ENCODE measurements at places on chromosomes 11 and 22. TPM values are rescaled to one million over a fixed set of nuclear protein-coding genes. Genes with fewer than 3 reads are reported as not detected.
A peak's percentile ranks its signal among the peaks of the same experiment; 100 is the strongest.

GRCh38 chr22:17891481-17892167, 117.4 kb upstream of the BID start:
- H3K36me3 ChIP-seq = peaks cover 4% of the 10 kb centered on the region
- H3K4me3 ChIP-seq = no peak overlapping the region
- no peak overlapping the region for H3K27ac ChIP-seq

- peak overlapping the region; percentile 88 for H3K4me3 ChIP-seq
- H3K27me3 ChIP-seq = no peaks in the 10 kb centered on the region
- DNase-seq = no peak
- no peaks in the 10 kb centered on the region for H3K36me3 ChIP-seq
- peak overlapping the region; percentile 86 for H3K27ac ChIP-seq
Observed at GRCh38 chr22:40818192-40818746, 877 bp downstream of the SLC25A17 start.

SLC25A45 gene
- 9.8 TPM for total RNA-seq

DNA sequence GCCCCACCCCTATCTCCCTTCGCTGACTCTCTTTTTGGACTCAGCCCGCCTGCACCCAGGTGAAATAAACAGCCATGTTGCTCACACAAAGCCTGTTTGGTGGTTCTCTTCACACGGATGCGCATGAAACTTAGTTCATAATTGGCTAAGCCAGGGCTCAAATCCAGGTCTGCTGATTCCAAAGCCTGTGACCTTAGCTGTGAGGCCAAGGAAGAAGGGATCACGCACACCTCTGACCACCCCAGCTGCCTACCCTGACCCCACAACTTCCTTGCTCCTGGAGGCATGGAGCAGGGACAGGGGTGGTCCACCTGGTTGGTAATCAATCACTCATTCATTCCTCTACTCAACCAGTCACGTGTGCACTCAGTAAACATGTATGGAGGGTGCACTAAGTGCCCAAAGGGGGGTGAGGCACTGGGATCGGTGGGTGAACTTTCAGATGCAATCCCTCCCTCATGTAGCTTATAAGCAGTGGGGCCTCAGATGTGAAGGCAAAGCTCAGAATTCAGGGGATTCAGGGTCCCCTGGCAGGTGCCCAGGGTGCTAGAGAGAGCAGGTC, 10.3 kb downstream of the FXYD2 start:
- no peak overlapping the region for H3K4me3 ChIP-seq
- H3K36me3 ChIP-seq = no peaks in the 10 kb centered on the region
- no peaks in the 10 kb centered on the region for H3K27me3 ChIP-seq
- no peak for DNase-seq

DNA sequence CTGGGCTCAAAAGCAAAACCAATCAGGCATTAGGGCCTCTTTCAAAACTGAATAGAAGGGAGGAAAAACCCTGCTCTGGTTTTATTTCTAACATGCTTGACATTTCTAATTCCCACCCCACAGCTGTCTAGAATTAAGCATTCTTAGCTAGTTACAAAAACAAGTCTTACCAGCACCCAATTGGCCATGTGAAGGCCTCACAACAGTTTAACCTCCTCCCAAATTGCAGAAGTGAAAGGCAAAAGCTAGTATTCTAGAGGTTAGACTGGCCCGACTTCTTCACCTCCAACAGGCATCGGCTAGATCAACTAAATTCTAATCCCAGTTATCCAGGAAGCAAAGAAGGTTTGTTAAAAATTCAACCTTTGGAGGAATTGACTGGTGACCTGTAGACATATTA, 6.5 kb downstream of the SF1 start:
- no peaks in the 10 kb centered on the region for H3K27me3 ChIP-seq
- H3K36me3 ChIP-seq = peaks cover 93% of the 10 kb centered on the region
- H3K4me3 ChIP-seq = no peak overlapping the region
- no peak overlapping the region for H3K27ac ChIP-seq
- H3K4me1 ChIP-seq = peaks cover 13% of the 10 kb centered on the region
- no peak for DNase-seq

DNA sequence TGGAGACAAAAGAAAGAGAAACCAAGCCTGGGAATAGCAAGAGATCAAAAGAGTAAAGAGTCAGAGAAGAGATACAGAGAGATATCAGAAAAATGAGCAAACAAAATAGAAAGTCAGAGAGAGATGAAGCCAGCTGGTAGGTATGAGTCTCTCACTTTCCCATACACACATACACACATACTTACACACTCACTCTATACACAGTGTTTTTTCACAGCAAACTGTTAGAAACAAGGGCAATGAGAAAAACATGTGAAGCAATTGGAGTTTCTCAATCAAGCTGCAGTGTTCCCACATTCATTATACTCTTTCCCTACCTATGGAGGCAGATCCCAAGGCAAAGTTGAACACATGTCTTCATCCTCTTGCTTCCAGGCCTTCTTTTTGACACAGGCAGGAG, 2.6 kb upstream of the NLRP10 start:
- no peaks in the 10 kb centered on the region for H3K27me3 ChIP-seq
- no peaks in the 10 kb centered on the region for H3K36me3 ChIP-seq
- DNase-seq = no peak
- H3K4me1 ChIP-seq = no peaks in the 10 kb centered on the region
- no peak overlapping the region for H3K4me3 ChIP-seq

- H3K4me1 ChIP-seq = no peaks in the 10 kb centered on the region
- H3K27ac ChIP-seq = no peak overlapping the region
- no peak for DNase-seq
- no peaks in the 10 kb centered on the region for H3K36me3 ChIP-seq
Observed at GRCh38 chr11:27087432-27087831, 46.8 kb downstream of the BBOX1 start.

DNA sequence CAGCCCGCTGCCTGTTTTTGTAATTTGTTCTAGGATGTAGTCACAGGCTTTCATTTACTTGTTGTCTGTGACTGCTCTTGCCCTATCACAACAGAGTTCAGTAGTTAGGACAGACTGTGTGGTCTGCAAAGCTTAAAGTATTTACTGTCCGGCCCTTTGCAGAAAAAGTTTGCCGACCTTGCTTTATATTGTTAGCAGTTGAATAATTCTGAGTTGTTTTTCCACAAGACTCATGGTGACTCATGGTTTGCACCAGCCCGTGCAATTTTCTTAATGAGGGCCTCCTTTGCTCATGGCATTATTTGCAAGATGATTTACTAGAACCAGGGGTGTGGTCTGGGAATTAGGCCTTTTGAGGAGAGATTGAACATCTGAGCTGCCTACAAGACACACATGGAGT, 110.6 kb downstream of the SCN3B start:
- DNase-seq = no peak
- H3K27me3 ChIP-seq = peaks cover 5% of the 10 kb centered on the region
- H3K4me1 ChIP-seq = no peaks in the 10 kb centered on the region
- no peak overlapping the region for H3K27ac ChIP-seq
- no peak overlapping the region for H3K4me3 ChIP-seq
- no peaks in the 10 kb centered on the region for H3K36me3 ChIP-seq

TMEM45B gene
- total RNA-seq = 2.6 TPM

DNA sequence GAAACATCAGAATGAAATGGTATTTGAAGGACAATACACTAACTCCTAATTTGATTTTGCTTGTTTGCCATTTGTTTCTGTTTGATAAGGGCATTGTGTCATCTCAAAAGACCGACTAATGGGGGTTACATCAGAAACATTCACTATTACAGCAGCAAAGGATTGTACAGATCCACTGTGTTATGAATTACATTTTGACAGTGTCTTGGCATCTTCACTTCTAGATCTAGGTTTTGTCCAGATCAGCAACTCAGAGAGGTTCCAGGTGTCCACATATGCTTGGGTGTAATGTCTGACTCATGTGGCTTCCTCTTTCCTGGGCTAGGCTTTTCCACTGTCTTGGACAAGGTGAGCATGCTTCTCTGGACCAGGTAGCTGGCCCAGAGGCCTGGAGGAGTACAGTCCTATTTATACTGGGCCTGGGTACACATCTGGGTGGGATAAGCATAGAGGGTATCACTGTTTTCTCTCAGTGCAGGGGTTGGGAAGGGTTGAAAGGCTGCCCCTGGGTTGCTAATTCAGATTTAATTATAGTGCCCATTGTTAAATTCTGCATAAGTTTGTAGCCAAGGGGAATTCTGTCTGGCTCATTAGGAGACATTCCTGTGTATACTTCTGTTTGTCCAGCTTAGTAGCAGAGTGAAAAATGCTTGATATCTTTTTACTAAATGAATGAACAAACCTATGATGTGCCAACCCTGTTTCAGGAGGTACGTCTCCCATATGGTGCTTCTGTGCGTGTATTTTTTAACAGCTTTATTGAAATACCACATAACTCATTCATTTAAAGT, 23.8 kb downstream of the DDI1 start:
- no peaks in the 10 kb centered on the region for H3K4me1 ChIP-seq
- no peaks in the 10 kb centered on the region for H3K27me3 ChIP-seq
- no peak overlapping the region for H3K4me3 ChIP-seq
- no peaks in the 10 kb centered on the region for H3K36me3 ChIP-seq
- H3K27ac ChIP-seq = no peak overlapping the region

APOBEC3G gene
- total RNA-seq = 4.8 TPM

TMEM132A gene
- total RNA-seq = 154 TPM

DNA sequence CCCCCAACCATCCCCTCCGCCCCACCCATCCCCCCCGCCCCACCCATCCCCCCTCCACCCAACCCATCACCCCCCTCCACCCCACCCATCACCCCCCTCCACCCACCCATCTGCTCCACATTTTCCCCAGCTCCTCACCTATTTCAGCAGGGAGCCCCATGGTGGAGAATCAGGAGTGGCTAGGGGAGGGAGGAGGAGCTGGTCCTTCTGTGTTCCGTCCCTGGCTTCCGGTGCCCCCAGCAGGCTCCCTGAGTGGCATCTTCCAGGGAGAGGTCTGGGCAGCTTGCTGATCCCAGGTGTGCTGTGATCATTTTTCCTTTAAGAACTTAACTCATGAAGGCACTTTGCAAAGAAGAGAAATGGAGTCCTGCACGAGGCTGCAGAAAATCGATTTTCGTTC, 365.8 kb downstream of the TBC1D22A start:
- H3K27ac ChIP-seq = no peak overlapping the region
- H3K4me1 ChIP-seq = no peaks in the 10 kb centered on the region
- DNase-seq = no peak
- no peak overlapping the region for H3K4me3 ChIP-seq
- H3K36me3 ChIP-seq = no peaks in the 10 kb centered on the region
- no peaks in the 10 kb centered on the region for H3K27me3 ChIP-seq

RFPL3 gene
- total RNA-seq = not detected

DNA sequence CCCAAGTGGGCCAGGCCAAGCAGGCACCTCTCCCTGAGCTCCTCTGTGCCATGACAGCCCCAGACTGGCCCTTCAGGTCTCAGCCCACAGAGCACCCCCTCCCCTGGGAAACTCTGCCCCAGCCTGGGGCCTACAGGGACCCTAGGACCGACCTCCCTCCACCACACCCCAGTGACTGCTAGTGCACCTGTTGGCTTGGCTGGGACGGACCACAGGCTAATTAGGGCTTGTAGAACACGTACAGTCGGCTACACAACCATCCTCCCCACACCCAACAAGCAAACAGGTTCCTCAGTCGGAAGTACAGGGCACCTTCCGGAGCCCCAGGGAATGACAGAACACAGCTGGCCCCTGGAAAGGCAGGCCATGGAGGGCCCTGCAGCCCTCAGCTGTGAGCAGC, 4.3 kb downstream of the SBF1 start:
- no peak overlapping the region for H3K4me3 ChIP-seq
- H3K4me1 ChIP-seq = peaks cover 13% of the 10 kb centered on the region
- H3K36me3 ChIP-seq = no peaks in the 10 kb centered on the region
- no peaks in the 10 kb centered on the region for H3K27me3 ChIP-seq

- peak overlapping the region; percentile 88 for H3K4me3 ChIP-seq
- H3K4me1 ChIP-seq = peaks cover 10% of the 10 kb centered on the region
- H3K36me3 ChIP-seq = peaks cover 3% of the 10 kb centered on the region
- no peaks in the 10 kb centered on the region for H3K27me3 ChIP-seq
Observed at GRCh38 chr11:65779919-65780769, 632 bp downstream of the AP5B1 start.

- no peak for DNase-seq
- H3K36me3 ChIP-seq = no peaks in the 10 kb centered on the region
- H3K4me1 ChIP-seq = no peaks in the 10 kb centered on the region
- H3K27me3 ChIP-seq = peaks cover 10% of the 10 kb centered on the region
- no peak overlapping the region for H3K4me3 ChIP-seq
Observed at GRCh38 chr11:94519478-94520084, 7.3 kb downstream of the C11orf97 start.

LRRC4C gene
- 0.15 TPM for total RNA-seq

CTSD gene
- 1,813 TPM for total RNA-seq

GRCh38 chr11:104078245-104078644, 41.8 kb downstream of the DDI1 start:
- H3K4me3 ChIP-seq = no peak overlapping the region
- H3K27me3 ChIP-seq = no peaks in the 10 kb centered on the region
- H3K27ac ChIP-seq = no peak overlapping the region

PACSIN3 gene
- total RNA-seq = 45.3 TPM

- no peak for DNase-seq
- H3K27ac ChIP-seq = no peak overlapping the region
- no peak overlapping the region for H3K4me3 ChIP-seq
- H3K36me3 ChIP-seq = no peaks in the 10 kb centered on the region
- H3K4me1 ChIP-seq = no peaks in the 10 kb centered on the region
Observed at GRCh38 chr11:72702577-72703241, 28.5 kb upstream of the PDE2A start.

DNA sequence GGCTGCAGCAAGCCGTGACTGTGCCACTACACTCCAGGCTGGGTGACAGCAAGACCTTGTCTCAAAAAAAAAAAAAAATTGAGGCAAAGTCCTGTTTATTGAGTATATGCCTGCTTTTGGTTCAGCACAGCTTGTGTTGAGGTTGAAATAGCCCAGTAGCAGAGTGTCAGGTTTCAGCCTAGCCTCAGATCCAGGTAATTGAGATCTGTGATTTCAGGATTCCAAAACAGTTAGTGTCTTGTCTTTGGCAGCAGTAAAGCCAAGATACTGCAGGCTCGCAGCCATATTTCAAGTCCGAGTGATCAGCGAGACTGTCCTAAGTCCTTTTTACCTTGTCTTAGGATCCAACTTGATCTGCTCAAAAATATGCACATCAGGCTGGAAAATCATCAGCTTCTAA, 27.0 kb downstream of the CUL5 start:
- no peak overlapping the region for H3K4me3 ChIP-seq
- H3K36me3 ChIP-seq = no peaks in the 10 kb centered on the region
- no peak overlapping the region for H3K27ac ChIP-seq
- no peaks in the 10 kb centered on the region for H3K27me3 ChIP-seq
- H3K4me1 ChIP-seq = no peaks in the 10 kb centered on the region

GRCh38 chr22:47054231-47055072, 292.0 kb downstream of the TBC1D22A start:
- H3K4me1 ChIP-seq = no peaks in the 10 kb centered on the region
- H3K36me3 ChIP-seq = no peaks in the 10 kb centered on the region
- no peak overlapping the region for H3K27ac ChIP-seq
- DNase-seq = no peak
- H3K4me3 ChIP-seq = no peak overlapping the region
- no peaks in the 10 kb centered on the region for H3K27me3 ChIP-seq

All from Panc1 (cell line).